NCI-H2081 (cell line): ENCODE measurements at places on chromosomes 6 and 20.
A peak's percentile ranks its signal among the peaks of the same experiment; 100 is the strongest.

GRCh38 chr6:138160329-138161087 is 1.2 kb upstream of the ARFGEF3 start:
- DNase-seq, result no peak

DNA sequence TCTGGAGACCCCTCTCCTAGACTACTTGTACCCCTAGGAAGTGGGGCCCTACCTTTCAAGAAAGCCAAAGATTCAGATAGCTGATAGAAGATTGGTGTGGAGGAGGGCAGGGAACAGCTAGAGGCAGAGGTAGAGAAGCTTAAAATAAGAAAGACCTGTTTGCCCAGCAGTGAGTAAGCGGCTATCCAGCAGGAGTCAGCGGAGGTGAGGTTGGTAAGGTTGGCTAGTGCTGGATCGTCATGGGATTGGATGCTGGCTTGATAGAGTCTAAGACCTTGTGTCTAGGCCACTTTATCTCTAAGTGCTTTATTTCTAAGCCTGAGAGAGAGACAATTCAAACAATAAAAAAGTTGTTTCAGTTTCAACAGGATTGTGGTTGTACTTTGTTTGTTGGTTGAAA is 19.1 kb downstream of the ANKS1A start:
- no peak for DNase-seq

GRCh38 chr6:1705183-1705582 is 95.5 kb downstream of the FOXC1 start:
- no peak for DNase-seq

DNA sequence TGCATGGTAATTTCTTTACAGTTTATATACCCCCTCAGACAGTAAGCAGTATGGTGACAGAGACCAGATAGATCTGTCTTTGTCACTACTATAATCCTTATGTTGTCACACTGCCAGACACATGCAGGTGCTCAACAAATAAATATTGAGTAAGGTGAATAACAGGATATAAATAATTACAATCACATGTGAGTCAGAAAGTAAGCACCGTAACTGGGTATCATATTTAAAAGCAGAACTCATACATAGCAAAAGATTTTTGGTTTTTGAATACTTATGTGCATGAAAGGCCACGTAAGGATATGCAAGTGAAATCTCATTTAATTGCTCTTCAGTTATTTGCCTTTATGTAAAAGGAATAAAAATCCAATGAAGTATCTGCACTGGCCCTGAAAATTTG is 17.4 kb downstream of the CNBD2 start:
- DNase-seq, result peak; percentile 30

DNA sequence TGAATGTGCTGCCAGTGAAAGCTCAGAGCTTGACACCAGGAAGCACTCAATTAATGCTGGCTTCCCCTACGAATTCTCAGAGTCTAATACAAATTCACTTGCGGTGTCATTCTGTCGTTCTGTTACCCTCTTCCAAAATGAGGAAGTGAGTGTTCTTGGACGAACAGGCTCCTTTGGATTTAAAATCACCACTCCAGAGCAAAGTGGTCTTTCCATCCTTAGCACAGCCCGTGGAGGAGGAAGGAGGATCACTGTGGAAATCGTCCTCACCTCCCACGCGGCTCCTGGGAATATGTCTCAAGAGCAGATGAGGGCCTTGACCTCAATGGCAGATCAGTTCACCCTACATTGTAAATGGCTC is 41.7 kb downstream of the RIOK1 start:
- DNase-seq, result no peak

- DNase-seq, result no peak
Observed at GRCh38 chr20:54200487-54201267, 7.2 kb upstream of the PFDN4 start.

GRCh38 chr20:11403711-11404110 is 514.0 kb upstream of the BTBD3 start:
- DNase-seq, result no peak

DNA sequence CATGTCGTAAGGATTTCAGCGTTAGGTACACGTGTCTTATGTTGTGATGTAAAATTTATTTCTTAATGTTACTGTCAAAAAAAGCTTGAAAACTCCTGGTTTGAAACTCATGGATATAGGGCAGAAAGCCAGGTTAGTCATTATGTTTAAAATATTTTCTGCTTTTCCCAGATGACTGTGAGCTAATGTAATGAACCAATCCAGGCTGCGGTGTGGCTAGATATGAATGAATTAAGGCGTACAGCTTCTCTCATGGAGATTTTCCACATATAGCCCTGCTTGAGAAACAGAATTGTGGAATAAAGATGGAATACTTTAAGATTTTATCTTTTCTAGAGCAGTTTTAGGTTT is 80.3 kb upstream of the STMND1 start:
- DNase-seq, result no peak

DNA sequence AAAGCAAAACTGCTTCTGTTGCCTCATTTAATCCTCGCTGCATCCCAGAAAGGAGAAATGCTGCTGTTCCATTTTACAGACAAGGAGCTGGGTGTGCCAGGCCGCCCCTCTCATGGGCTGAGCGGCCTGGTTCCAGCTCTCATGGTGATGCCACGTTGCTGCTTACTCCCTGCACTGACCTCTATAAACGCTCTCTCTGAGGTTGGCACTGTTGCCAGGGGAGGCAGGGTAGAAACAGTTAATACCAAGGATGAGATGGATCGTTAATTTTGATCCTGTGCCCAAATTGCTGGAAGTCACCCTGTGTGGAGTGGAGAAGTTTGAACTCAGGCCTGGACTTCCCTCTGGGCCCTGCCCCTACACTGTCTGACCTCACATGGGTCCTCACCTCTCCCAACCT is 25.6 kb downstream of the SIRPA start:
- DNase-seq, result no peak

DNA sequence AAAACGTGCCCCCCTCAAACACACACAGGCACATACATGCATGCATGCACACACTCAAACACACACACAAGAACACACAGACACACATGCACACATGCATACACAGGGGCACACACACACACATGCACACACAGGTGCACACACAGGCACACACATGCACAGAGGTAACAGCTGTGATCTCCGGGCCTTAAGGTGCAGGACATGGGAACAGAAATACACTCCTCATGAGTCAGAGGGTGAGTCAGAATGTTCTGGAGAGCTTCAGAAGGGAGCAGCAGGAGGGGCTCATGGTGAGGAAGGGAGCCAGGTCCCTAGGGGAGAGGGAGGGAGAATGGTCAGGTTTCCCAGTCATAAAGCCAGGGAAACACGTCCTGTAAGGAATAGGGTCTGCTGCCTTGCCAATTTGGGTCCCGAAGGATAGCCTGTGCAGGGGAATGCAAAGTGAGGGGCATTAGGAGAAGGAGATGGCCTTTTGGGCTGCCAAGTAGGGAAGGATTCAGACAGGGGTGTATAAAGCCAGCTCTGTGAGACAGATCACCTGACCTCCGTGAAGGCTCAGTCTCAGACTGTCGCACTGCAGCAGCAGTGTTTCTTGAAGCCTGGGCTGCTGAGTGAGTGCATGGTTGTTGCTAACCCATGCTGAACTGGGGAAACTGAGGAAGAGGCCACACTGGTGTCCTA is 123.9 kb downstream of the MAFB start:
- no peak for DNase-seq
